PC-9 (cell line): ENCODE measurements at places on chromosomes 1 and 21.

- no peak for DNase-seq
These were observed 43.8 kb downstream of the DDR2 start for GRCh38 chr1:162676087-162676486.

- DNase-seq = no peak
These were observed 36.4 kb downstream of the RXRG start for GRCh38 chr1:165408518-165408917.

- DNase-seq = no peak
These were observed 89.4 kb downstream of the LPAR3 start for GRCh38 chr1:84803604-84804003.

DNA sequence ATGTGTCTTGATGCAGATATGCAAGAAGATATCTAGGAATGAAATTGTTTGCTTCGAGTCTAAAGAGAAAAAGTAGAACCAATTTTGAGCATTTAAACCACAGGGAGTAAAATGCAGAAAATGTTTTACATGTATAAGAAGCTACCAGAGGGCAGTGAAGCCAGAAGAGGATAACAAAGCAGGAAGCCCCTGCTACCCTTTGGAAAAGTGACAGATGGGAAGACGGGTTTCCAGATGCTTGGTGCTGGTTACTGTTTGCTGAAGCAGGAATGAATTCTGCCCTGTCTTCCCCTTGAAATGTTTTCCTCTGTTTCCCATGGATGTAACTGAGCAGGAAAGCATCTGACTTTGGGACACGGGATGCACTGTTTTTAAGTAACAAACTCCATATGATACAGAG, 822.2 kb downstream of the MRPL39 start:
- no peak for DNase-seq

GRCh38 chr1:48058135-48059025, 61.2 kb upstream of the TRABD2B start:
- no peak for DNase-seq

DNA sequence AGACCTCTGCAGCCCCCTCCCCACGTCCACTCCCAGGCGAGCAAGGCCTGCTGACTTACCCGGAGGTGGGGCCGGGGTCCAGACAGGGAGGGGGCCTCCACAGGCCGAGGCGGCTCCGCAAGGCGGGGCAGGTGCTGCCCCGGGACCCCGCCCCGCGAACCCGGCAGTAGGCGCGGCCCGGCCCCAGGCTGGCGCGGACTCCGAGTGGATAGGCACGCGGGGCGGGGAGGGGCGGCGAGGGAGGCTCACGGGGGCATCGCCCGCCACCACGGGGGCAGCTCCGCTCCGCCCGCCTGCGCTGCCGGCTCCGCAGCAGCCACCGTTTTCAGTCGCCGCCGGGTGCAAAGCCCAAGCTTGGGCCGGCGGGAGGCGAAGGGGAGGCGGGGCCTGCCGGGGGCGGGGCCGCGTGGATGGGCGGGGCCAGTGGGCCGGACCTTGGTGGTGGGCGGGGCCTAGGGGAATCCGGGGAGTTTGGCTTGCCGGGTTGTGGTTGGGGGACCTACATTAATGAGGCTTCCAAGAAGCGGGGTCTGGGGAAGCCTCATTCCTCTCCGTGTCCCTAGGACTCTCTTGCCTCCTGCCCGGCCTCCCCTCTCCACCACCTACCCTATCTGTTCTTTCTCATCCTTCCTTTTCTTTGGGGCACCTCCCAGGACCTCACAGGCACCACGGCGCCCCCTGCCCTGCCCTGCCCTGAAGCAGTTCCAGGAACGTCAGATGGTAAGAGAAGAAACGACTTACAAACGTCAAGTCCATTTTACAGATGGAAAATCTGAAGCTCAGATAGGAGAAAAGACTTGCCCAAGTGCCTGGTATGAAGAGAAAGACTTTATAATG, at the start of gene RIMS3:
Gene RIMS3, minus strand, starts transcription at position 348 of the 837 bp plus-strand sequence. CDS start 23,757 bp downstream, outside the sequence.
- DNase-seq = no peak

GRCh38 chr21:44919111-44919912, 1.4 kb downstream of the ITGB2 start:
- DNase-seq = no peak

DNA sequence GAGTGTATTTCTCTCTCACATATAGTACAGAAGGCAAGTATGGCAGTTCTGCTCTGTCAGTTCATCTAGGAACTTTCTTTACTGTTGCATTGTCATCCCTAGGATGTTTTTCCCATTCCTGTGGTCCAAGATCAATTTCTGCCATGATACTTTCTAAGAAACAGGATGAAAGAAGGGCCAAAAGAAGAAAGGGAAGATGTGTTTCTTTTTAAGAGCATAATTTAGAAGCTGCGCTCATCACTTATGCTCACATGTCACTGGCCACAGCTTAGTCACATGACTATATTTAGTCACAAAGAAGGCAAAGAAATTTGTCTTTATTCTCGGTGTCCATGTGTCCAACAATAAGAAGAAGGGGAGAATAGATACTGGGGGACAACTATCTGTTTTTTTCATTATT, 7.0 kb upstream of the MAST2 start:
- no peak for DNase-seq

DNA sequence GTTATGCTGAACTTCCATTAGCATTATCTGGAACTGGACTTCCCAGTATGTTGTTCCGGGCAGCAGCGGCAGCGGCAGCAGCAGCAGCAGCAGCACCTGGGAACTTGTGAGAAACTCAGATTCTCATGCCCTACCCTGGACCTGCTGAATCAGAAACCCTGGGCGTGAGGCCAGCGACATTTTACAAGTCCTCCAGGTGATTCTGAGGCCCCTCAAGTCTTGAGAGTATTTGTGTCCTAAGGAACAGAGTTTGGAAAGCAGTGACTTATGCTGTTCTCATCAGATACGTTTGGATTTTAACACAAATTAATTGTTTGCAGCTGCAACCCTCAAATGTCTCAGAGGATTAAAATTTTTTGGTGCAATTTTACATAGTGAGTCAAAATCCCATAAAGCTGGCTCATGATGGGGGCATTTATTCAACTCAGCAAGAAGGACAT, 157.2 kb upstream of the KAZN start:
- DNase-seq = no peak

GRCh38 chr1:95095833-95096217, 21.3 kb upstream of the TLCD4 start:
- no peak for DNase-seq

- no peak for DNase-seq
These were observed 19.1 kb downstream of the SRSF4 start for GRCh38 chr1:29162476-29163138.

DNA sequence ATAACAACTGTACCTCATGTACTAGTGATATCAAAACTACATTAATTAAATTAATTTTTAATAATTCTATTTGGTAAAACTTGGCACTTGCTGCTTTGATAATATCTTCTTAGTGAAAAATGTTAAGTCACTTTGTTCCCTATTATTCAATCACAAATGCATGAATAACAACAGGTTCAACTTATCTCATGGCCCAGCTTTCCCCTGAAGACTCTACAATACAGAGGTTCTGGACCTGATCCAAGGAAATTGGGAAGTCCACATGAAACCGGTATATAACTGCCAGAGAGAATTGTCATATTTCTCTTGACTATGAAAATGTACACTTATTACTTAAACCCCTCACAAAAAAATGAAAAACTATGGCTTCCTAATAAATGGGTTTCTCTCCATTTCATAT, 33.9 kb upstream of the PTPRC start:
- DNase-seq = no peak

DNA sequence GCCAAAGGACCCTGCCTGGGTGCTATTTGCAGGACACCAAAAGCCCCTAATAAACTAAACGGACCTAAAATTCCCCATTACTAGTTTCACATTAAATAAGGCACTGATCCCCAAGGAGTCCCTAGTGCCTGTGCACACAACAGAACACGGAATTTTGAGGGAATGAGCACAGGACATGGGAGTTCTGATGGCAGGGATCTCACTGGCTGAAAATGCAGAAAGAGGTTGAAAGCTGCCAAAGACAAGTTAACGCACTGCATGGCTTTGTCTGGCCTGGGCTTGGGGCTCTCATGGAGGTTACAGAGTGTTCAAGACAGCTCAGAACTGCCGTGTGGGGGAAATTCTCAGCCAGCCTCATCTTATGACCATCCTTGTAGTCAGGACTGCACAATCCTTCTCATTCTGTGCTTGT, 15.6 kb upstream of the ATP1B1 start:
- DNase-seq = no peak

DNA sequence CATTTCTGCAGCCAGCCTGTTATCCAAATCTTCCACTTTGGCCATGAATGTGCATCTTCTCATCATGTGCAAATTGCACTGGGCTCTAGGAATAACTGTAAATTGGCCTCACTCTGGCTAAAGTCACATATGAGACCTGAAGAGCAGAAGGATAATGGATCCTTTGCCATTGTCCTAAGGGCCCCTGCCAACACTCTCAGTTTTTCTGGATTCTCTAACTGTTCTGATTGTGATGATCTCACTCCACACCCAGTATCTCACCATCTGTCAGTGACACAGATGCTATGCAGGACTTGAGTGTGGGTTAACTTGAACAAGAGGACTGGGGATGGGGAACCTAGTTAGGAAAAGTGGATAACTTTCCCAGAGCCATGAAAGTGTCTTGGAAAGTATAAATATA, 8.5 kb upstream of the FYB2 start:
- no peak for DNase-seq

DNA sequence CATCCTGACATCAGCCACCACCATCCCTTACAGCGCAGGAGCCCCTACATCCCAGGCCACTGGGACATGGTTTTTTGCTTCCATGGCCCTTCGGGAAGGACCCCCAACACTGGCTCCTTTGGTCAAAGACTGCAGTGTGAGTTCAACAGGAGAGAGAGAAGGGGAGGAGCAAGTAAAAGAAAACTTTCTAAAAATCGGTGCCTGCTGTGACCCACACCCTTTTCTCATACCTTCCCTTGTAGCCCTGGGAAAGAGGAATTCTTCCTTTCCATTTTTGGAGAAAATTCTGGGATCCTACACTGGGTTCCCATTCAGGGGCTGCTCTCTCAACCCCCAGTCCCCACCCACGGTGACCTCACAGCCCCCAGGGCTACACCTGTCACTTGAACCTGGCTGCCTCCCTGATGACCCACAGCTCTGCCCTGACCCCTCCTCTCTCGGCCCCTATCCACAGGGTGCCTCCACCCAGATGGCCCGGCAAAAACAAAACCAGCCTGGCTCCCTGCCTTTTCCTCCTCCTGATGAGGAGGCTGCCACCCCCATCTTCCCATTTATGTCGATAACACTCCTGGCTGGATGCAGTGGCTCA, 7.6 kb downstream of the PADI4 start:
- no peak for DNase-seq
